Activated CD4-positive, alpha-beta T cell treated with anti-CD3 and anti-CD28 coated beads, Interleukin-2, Interleukin-4, amounts not matched to agents 100 ng/mL and 50 ng/mL, durations not matched to agents 16 hours and 8 hours (primary cell): ENCODE measurements at places on chromosomes 11 and 22.
A peak's percentile ranks its signal among the peaks of the same experiment; 100 is the strongest.

- DNase-seq, result no peak
Observed at GRCh38 chr22:28978158-28978557, 83.5 kb downstream of the C22orf31 start.

- DNase-seq, result no peak
Observed at GRCh38 chr11:114773541-114774338, 95.4 kb downstream of the NXPE2 start.

DNA sequence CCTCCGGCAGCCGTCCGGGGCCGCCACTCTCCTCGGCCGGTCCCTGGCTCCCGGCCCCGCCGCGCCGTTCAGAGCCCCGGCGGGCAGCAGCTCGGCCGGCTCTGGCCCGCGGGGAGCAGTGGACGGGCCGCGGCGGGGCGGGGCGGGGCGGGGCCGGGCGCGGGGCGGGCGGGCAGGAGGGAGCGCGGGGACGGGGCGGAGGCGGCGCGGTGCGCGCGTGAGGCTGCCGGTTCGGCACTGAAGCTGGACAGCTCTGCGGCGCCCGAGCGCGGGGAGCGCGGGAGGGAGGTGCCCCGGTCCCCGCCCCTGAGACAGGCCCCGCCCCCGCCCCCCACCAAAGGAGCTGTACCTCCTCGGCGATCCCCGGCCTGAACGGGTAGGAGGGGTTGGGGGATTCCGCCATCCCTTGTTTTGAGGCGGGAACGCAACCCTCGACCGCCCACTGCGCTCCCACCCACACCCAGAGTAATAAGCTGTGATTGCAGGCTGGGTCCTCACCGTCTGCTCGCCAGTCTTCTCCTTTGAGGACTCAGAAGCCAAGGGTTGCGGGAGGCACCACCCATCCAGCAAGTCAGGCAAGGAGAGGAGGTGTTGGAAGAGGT is at the start of gene DRD2:
Gene DRD2, minus strand, starts transcription at position 239 of the 602 bp plus-strand sequence. CDS start 50,747 bp downstream, outside the sequence.
- no peak for DNase-seq

DNA sequence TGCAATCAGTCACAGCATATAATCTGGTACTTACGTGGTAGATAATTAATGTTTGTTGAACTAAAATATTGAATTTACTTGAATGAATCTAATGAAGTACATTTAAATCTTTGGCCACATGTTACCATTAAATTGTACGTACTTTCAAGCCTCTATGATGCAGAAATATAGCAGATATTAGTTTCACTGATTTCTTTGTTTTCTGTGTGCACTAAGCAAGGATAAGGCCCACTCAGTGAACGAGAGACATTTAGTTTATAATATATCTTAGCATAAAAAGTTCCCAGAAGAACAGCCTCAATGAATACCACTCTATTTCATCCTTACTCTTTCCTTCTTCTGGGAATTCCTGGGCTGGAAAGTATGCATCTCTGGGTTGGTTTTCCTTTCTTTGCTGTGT is at the start of gene OR52E1:
Gene OR52E1, plus strand, starts transcription at position 301 of the 400 bp plus-strand sequence.
- no peak for DNase-seq

DNA sequence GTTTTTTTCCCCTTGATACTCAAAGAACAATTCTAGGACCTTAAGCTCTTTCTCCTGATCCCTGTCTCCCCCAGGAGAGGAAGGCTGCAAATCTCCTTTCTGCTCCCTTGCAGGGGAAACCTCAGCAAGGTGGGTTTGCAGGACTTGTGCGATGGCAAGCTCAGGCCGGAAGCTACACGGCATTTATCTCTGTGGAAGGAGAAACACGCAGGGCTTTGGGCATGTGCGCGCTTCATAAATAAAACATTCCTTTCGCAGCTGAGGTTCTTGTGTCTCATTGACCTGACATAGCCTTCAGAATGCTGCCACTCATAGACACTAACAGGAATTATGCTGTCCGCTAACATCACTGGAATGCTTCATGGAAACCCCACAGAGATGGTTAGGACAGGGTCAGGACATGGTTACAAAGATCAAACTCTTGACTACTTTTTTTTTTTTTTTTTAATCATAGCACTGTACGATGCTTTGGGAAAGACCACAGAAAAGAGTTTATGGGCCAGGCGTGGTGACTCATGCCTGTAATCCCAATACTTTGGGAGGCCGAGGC is 42.6 kb downstream of the SLN start:
- DNase-seq, result no peak

GRCh38 chr11:108838792-108839105 is 173.9 kb downstream of the DDX10 start:
- DNase-seq, result no peak

- no peak for DNase-seq
Observed at GRCh38 chr22:37418627-37419369, 8.5 kb downstream of the ELFN2 start.

GRCh38 chr11:118636569-118637290 is 29.3 kb downstream of the PHLDB1 start:
- no peak for DNase-seq

GRCh38 chr11:91872243-91872642 is 352.4 kb upstream of the FAT3 start:
- DNase-seq, result no peak

- no peak for DNase-seq
Observed at GRCh38 chr22:36226189-36226588, 13.1 kb downstream of the APOL2 start.

GRCh38 chr11:86176165-86176884 is 68.2 kb upstream of the EED start:
- DNase-seq, result peak; percentile 80

GRCh38 chr11:71551711-71552110 is 3.5 kb downstream of the KRTAP5-9 start:
- DNase-seq, result no peak

GRCh38 chr11:132604431-132604830 is 927.9 kb downstream of the OPCML start:
- DNase-seq, result no peak

DNA sequence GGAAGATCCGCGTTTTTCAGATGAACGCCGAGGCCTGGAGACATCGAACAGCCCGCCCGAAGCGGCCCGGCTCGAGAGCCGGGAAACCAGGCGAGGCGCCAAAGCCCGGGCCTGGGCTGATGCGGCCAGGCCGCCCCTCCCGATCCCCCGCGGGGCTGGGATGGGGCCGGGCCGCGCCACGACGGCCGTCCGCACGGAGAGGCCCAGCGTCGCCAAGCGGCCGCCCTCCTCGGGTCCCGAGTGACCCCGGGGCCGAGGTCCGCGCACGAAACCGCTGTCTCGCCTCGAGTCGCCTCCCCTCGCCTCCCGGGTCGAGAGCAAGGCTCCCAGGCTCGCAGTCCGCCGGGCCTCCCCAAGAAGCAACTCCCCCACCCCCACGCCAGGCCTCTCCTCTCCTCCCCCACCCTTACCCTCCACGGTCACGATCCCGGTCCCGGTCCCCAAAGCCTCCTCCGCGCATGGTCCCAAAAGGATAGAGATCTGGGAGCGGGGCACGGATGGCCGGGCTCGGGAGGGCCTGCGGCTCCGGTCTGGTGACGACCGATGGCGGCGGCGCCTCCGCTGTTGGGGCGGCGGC is 482 bp downstream of the DDX17 start:
- DNase-seq, result peak; percentile 40
